NCI-H2029 (cell line): ENCODE measurements at places on chromosomes 5 and 9.

GRCh38 chr5:75839547-75839946 is 122.3 kb upstream of the POC5 start:
- no peak for DNase-seq

DNA sequence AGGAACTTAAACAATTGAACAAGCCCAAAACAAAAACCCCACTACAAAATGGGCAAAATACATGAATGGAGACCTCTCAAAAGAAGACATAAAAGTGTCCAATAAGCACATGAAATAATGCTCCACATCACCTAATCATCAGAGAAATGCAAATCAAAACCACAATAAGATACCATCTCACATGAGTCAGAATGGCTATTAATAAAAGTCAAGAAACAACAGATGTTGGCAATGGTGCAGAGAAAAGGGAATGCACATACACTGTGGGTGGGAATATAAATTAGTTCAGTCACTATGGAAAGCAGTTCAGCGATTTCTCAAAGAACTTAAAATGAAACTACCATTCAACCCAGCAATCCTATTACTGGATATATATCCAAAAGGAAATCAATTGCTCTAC is 337.4 kb upstream of the GRIA1 start:
- DNase-seq = no peak

DNA sequence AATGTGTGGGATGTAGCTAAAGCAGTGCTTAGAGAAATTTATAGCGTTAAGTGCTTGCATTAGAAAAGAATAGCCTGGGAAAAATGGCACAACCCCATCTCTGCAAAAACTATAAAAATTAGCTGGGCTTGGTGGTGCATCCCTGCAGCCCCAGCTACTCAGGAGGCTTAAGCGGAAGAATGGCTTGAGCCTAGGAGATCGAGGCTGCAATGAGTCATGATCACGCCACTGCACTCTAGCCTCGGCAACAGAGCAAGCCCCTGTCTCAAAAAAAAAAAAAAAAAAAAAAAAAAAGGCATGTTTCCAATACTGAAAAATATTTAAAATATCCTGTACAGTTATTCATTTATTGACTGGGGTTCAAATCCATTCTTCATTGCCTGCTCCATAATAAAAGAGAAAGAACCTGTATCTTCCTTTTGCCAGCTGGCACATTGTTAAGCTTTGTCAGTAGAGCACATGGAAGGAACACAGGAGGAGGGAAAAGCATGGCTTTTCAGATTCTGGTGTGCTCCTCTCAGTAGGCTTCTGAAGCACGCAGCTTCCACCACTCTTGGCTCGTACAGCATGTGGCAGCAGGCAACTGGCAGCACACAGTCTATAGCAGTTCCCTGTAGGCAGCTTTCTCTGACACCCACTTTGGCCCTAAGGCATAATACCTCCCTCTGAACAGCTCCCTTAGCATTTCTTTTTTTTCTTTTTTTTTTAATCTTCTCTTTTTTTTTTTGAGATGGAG is 73.5 kb downstream of the TRIM36 start:
- no peak for DNase-seq

GRCh38 chr9:128409978-128410377 is 10.7 kb upstream of the CERCAM start:
- DNase-seq = no peak

- no peak for DNase-seq
These were observed 117.1 kb upstream of the RASA1 start for GRCh38 chr5:87150630-87151029.

DNA sequence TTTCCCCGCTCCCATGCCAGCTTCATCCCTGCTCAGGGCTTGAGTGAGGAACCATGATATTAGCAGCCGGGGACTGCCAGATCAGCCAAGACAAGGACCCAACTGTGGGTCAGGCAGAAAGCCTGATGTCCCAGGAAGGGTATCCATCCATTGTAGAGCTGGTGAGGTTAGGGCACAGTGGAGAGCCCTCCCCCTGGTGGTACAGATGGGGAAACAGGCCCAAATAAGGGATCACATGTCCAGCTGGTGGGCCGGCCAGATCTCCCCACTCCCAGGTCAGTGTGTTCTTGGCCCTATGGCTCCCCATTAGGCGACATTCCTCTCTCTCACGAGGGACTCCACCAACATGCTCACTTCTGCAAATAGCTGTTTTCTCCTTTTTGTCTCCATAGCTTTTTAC is 9.0 kb downstream of the CDX1 start:
- DNase-seq = no peak

DNA sequence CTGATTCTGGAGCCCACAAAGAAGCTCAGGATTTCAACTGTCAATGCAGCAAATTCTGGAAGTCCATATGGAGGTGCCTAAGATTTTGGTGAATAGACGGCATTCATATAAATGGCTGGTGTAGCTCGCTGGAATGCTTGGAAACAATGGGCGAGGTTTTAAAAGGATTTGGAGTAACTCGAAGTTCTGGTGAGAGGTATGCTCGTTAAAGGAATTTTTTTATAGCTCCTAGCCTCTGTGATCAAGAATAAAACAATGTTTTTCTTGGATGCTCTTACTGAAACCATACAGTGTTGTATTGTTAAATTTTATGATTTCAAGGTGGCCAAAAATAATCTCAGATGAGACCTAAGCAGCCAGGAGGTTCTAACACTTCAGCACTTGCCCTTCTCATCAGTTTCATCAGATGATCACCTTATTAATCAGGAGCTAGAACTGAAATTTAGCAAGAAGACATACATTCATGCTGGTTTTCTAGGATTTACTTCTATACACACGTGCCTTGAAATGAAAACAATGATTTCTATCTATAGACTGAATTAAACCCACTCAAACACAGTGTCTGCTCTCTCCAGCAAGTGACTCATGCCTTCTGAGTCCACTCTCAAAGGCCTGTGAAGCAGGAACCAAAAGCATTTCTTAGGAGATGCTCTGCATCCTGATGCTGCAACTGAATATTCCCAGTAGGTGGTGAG is 79.2 kb downstream of the OTULIN start:
- DNase-seq = no peak

DNA sequence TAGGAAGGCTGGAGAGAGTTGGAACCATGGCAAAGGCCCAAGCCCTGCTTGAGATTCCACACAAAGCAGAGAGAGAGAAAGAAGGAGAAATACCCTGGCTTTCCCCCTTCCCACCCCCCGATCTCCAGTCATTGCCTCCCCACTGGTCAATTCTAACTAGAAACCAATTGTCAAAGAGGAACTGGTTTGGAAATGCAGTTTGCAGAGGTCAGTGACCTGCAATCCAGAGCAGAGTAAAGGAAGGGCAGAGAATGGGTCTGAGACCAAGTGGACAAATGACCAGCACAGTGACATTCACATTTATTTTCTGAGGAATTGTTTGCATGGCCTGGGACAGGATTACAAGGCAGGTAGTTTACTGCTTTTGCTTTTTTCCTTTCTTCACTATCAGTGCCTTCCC is 37.5 kb upstream of the ZFYVE16 start:
- no peak for DNase-seq

DNA sequence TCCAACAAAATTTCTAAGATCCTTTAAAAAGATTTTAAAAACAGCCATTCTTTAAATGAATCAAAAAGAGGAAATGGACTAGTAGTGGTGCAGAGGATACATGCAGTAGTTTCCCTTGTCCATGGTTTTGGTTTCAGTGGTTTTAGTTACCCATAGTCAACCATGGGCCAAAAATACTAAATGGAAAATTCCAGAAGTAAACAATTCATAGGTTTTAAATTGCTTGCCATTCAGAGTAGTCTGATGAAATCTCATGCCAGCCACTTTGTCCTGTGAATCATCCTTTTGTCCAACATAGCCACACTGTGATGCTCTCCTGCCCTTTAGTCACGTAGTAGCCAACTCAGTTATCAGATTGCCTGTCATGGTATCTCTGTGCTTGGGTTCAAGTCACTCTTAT is 286.1 kb downstream of the ANXA1 start:
- no peak for DNase-seq

DNA sequence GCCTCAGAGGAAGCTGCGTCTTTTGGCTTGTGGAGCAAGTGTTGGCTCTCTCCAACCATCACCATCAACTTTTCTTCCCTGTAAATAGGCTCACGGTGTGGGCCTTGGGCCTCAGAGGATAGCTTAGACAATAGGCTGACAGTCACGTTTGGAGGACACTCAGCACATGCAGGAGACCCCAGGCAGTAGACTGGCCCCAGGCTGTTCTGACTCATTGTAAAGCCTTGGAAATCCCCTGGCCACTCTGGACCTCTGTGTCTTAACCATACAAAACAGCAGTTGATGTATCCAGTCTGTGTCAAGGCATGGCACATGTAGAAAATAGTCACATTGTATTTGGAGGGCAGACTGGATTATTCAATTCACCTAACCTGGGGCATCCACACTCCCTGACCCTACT is 18.6 kb downstream of the CD74 start:
- no peak for DNase-seq

DNA sequence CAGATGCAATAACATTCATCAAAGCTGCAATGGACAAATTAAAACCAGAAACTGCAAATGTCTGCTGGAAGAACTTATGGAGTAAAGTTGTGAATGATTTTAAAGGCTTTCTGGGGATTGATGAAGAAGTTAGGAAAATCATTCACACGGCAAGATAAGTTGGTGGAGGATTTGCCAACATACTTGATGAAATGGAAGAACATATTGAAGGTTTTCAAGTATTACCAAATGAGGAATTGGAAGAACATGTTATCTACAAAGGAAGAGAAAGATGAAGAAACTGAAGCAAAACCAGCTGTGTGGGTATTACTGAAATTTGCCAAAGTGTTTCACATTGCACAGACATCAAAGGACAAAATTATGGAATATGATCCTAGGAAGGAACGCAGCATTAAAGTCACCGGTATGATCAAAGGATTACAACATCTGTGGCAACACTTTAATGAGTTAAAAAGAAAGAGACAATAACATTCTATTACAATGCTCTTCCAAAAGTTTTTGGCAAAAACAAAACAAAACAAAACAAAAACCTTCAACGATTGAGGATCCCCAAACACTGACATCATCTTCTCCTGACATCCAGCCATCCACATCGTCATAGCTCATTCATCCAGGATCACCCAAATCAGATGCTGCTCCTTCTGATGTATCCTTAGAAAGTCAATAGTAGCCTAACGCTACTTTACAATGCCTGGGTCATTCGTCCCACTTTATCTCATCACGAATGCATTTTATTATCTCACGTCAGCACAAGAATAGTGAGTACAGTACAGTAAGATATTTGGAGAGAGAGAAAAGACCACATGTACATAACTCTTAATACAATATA is 61.3 kb upstream of the SMC5 start:
- no peak for DNase-seq

DNA sequence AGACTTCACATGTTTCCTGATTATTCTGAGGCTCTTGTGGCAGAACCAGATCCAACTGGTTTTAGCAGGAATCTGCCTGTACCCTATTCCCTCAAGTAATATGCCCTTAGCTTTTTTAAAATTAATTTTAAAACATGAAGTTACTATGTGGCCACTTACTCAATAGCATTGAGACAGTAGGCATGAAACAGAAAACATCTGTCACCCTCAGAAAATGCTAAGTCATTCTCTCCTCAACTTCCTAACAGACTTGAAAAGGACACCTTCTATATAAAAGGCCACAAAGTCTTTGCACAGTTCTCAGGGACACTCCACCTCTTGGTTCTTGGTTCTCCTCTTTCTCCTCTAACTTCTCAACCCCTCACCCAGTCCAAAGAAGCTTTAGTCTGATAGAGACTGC is 277.8 kb downstream of the RAB3C start:
- no peak for DNase-seq

GRCh38 chr9:114894609-114895433 is 35.6 kb downstream of the TNFSF8 start:
- DNase-seq = peak; percentile 93

DNA sequence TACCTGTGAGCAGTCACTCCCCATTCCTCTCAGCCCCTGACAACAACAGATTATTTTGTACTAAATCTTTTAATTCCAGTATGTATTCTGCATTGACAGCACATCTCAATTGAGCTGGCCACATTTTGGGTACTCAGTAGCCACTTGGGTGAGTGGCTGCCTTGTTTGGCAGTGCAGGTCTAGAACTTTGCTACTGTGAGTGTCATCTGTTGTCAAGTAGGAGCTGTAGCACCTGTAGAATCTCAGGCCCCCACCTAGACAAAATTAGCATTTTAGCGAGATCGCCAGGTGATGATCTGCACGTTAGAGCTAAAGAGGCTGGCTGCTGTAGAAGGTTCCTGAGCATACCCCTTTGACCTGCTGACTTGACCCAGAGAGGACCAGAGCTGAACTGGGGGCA is 44.4 kb upstream of the CPEB4 start:
- DNase-seq = no peak

- DNase-seq = no peak
These were observed 231.3 kb downstream of the FSTL4 start for GRCh38 chr5:133381041-133381440.

GRCh38 chr5:148951612-148952011 is 111.2 kb downstream of the SH3TC2 start:
- no peak for DNase-seq

GRCh38 chr9:124757616-124758015 is 13.5 kb downstream of the NR6A1 start:
- DNase-seq = no peak

DNA sequence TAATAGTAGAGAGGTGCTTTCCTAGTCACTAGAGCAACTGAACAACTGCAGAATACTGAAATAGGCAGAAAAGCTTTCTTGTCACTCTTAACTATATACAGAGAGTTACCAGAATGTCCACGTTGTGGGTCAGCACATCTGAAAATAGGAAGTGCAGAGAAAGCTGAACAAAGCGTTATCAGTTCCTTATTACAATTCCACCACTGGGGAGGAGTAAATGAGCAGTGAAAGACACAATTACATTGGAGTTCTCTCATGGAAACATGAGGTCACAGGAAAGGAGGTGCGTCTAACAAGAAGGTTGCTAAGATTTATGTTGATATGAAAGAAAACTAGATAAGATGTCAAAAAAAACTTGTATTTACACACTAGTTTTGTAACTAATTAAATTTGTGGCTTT is 461.9 kb upstream of the COX7C start:
- DNase-seq = no peak

GRCh38 chr5:1244976-1245375 is 19.8 kb downstream of the SLC6A18 start:
- no peak for DNase-seq

DNA sequence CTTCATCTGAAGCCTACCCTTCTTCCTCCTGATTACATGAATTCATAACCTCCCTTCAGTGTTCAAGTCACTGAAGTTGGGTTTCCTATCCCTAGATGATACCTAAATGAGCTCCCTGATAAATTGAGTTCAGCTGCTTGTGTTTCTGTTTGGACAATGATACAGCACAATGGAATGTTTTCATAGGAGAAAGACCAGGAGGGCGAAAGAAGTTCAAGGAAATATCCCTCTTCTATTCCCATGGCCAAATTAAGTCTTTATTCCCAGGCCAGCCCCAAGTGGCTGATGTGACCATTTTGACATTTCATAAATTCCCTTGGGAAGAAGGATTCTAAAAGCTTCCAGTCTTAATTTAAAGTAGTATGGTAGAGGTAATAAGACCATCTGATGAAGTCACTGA is 555.8 kb upstream of the CLINT1 start:
- DNase-seq = no peak

DNA sequence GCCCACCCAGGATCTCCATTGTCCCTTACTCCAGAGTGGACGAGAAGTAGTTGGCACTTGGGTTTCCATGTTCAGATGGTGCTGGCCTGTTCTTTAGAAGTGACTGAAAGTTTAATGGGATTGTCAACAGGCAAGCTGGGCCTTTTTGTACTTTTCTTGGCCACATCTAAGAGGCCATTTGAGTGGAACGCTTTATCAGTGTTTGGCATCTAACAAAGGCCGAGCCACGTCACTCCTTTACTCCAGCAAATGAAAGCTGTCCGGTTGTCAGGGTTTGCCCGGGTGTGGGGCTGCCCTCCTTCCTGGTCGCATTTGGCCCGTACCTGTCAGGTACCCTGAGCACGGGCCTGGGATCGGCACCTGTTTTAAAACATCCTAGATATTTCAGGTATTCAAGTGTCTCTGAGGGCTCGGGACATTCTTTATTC is 71.5 kb downstream of the RCL1 start:
- no peak for DNase-seq
